Upper lobe of left lung (tissue), 6 donors: ENCODE measurements at places on chromosomes 6 and 20.

- DNase-seq, result peak; percentile 70
Observed at GRCh38 chr20:32789896-32790750, 27.9 kb downstream of the DNMT3B start.

GRCh38 chr6:3407840-3408239, 49.0 kb downstream of the SLC22A23 start:
- DNase-seq, result no peak

DNA sequence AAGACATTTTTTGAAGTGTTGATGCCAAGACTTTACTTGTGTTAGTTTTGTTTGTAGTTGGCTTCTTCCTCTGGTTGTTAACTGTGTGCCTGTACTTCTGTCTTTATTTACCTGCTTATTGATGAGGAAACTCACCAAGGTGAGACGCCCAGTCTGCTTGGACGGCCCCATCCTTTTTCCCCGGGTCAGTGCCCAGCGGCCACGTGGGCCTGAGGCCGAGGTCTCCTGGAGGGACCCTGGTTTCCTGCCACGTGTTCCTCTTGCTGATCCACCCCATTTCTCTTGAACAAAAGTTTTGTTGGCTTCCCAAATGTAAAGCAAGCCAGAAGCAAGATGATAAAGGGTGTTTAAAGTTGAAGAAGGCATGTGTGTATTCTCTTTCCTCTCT, 24.8 kb downstream of the DUSP22 start:
- peak; percentile 19 for DNase-seq

- DNase-seq, result peak; percentile 57
Observed at GRCh38 chr6:117483004-117483644, 650 bp downstream of the DCBLD1 start.

- no peak for DNase-seq
Observed at GRCh38 chr20:55880361-55880760, 125.0 kb downstream of the CBLN4 start.

DNA sequence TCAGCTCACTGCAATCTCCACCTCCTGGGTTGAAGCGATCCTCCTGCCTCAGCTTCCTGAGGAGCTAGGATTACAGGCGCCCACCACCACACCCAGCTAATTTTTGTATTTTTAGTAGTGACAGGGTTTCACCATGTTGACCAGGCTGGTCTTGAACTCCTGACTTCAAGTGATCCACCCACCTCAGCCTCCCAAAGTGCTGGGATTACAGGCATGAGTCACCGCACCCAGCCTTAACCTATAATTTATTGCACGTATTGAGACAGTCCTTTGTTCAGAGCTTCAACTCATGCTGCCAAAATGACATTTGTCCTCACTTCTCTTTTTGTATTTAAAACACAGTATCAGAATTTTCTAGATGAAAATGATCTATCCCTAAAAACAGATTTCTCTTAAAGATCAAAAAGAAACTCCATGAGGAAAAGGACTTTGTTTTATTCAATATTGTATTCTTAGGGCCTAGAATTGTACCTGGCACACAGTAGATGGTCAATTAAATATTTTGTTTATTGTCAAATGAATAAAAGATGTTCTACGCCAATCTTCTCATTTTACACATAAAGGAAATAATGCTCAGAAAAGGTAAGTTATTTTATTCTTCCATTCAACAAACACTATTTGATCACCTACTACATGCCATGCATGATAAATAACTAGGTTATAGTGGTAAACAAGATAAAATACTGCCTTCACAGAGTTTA, 10.8 kb downstream of the SERAC1 start:
- no peak for DNase-seq

- no peak for DNase-seq
Observed at GRCh38 chr6:151043944-151044343, 178.4 kb downstream of the MTHFD1L start.

DNA sequence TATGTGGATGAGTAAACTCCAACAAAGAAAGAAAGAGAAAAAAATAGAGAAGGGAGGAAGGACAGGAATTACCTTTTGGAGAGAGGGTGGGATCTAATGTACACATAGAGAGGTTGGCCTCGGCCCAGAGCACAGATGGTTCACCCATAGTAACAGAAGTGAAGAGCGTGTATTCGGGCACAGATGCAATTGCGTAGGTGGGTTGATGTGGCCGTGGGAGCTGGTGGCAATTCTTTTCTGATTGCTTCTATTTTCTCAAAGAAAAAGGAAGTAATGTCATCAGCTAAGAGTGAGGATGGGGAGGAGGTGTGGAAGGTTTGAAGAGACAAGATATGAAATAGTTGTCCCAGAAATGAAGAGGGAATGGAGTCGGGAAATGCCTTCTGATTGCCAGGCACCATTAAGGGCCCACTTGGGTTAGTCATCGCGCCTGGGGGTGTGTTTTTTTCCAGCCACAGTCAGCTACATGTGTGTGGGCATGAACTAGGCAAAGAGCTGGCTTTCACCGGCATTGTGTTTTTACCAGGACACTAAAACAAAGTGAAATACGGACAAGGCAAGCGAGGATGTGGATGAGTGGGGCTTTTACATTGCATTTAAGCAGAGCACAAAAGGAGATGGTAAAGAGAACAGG, 158.7 kb downstream of the SYNE1 start:
- DNase-seq, result no peak
